ENCODE measurements at places on chromosomes 3 and 15. TPM values are rescaled to one million over a fixed set of nuclear protein-coding genes. Genes with fewer than 3 reads are reported as not detected.

COL8A1 gene
- total RNA-seq, result 26.9 TPM

DNA sequence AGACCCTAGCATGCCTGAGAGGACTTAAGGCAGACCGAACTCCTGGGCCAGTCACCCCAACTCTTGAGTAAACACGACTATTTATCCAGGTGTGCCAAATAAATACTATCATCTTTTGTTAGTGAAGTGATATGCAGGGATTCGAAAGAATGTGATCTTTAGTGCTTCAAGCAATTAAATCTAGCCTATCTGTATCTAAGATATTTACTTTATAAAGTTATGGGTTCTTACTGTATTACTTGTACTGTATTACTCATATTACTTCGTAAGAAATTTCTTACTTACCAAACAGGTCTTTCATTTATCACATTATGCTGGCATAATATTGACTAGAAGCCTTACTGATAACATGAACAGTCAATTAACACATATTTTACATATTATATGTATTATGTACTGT, 211.6 kb upstream of the NECTIN3 start:
- DNase-seq, result no peak

GRCh38 chr15:68524753-68525584, 53.8 kb upstream of the CORO2B start:
- DNase-seq, result peak; percentile 65

GRCh38 chr15:90159213-90159612, 41.9 kb upstream of the SEMA4B start:
- no peak for DNase-seq

GRCh38 chr3:104520228-104520655, 846.5 kb upstream of the ALCAM start:
- no peak for DNase-seq

DNA sequence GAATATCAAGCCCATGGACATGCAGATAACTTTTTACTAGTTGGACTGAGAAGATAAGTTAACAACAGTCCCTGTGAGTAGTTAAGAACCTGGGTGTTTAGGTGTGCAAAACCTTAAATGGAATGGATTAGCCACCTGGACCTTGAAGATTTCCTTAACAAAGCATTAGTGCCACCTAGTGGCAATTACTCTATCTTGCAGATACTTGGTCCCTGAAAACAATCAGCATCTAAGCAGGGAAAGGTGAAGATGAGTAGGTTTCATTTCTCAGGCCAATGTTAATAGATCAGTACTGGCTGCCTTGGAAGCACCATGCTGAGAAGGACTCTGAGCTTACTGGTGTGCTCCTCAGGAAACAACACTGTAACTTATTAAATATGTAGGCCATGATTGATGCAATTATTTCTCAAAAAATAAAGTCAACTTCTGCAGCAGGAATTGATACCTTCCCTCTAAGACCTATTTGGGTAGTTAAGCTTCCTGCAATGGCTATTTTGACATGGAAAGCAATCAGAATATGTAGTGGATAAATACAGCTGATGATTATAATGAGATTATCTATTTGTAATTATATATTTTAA, 329.4 kb downstream of the TBC1D5 start:
- DNase-seq, result peak; percentile 52

- DNase-seq, result no peak
These were observed 2.3 kb upstream of the TM4SF4 start for GRCh38 chr3:149472030-149472797.

GRCh38 chr3:156632601-156633000, 41.8 kb upstream of the TIPARP start:
- DNase-seq, result no peak
